ENCODE measurements at places on chromosomes 7 and 10. TPM values are rescaled to one million over a fixed set of nuclear protein-coding genes. Genes with fewer than 3 reads are reported as not detected.

- DNase-seq, result no peak
Observed at GRCh38 chr7:139300390-139300789, 40.7 kb upstream of the FMC1 start.

- DNase-seq, result no peak
Observed at GRCh38 chr7:46549892-46550639, 629.0 kb upstream of the IGFBP3 start.

- no peak for DNase-seq
Observed at GRCh38 chr10:110528224-110528996, 30.7 kb downstream of the DUSP5 start.

The PAX4 gene
- polyA plus RNA-seq, result not detected

The WDR86 gene
- 87.0 TPM for polyA plus RNA-seq

DNA sequence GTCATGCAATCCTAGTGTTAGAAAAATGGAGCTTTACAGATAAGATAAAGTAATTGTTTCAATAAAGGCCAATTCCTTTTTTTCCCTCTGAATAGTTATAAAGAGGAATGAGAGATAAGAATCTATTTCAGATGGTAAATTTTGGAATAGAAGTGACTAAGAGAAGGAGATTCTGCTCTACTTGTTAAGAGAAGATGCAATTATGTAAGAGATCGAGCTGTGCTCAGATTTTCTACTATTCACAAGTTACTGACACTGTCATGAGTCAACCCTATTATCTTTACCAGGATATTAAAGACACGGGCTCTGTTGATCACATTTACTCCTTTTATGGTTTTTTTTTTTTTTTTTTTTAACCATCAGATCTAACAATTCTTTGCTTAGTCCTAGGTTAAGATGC is 511.3 kb downstream of the ARL4A start:
- DNase-seq, result peak; percentile 11

GRCh38 chr10:98608411-98608810 is 161.7 kb upstream of the HPS1 start:
- DNase-seq, result no peak

GRCh38 chr10:111206521-111206920 is 129.7 kb downstream of the ADRA2A start:
- no peak for DNase-seq

The GLUD1 gene
- polyA plus RNA-seq, result 128 TPM

DNA sequence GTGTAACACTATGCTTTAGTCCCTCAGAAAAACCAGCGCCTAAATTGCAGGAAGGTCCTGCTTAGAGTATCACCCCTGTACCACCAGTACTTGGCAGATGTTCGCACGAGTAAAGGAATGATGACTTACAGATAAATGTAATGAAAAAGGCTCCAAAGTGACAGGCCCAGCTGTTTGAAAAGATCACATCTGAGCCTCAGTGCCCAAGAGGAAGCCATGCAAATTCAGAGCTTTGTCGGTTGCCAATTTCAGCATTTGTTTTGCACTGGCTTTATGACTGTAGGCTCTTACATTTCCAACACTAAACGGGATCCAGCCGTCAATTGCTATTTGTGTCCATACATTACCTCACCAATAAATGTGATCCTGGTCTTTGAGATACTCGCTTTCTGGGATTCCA is 60.6 kb upstream of the GAD2 start:
- no peak for DNase-seq

The GLI3 gene
- 29.8 TPM for polyA plus RNA-seq

GRCh38 chr10:24930427-24930826 is 22.0 kb downstream of the PRTFDC1 start:
- DNase-seq, result no peak

- peak; percentile 55 for DNase-seq
Observed at GRCh38 chr10:13990392-13990805, 340.3 kb downstream of the FRMD4A start.

- no peak for DNase-seq
Observed at GRCh38 chr7:125516194-125516593, 586.6 kb upstream of the POT1 start.

GRCh38 chr7:79531905-79532664 is 78.6 kb upstream of the MAGI2 start:
- no peak for DNase-seq

The ADAM8 gene
- 3.7 TPM for polyA plus RNA-seq

DNA sequence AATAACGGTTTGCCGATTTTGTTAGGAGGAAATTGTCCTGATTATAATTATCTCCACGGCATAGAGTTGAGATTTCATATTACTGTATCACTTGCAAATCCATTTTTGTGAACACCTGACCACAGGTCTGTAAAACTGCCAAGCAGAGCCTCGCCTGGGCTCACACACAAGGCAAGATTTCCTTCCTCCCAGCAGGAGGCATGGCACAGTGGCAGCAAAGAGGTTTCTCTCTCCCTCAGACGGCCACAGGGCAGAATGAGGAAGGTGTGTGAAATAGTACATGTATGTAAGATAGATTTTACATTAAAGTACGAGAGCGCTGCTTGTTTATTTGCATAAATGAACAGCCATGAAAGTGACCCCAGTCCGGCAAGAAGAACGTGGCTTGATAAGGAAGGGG is 130.1 kb downstream of the CELF2 start:
- DNase-seq, result no peak

- no peak for DNase-seq
Observed at GRCh38 chr7:128106821-128107220, 75.6 kb upstream of the LRRC4 start.

GRCh38 chr10:24120646-24121045 is 88.3 kb upstream of the KIAA1217 start:
- no peak for DNase-seq

GRCh38 chr10:4588824-4589223 is 237.2 kb upstream of the AKR1E2 start:
- no peak for DNase-seq

DNA sequence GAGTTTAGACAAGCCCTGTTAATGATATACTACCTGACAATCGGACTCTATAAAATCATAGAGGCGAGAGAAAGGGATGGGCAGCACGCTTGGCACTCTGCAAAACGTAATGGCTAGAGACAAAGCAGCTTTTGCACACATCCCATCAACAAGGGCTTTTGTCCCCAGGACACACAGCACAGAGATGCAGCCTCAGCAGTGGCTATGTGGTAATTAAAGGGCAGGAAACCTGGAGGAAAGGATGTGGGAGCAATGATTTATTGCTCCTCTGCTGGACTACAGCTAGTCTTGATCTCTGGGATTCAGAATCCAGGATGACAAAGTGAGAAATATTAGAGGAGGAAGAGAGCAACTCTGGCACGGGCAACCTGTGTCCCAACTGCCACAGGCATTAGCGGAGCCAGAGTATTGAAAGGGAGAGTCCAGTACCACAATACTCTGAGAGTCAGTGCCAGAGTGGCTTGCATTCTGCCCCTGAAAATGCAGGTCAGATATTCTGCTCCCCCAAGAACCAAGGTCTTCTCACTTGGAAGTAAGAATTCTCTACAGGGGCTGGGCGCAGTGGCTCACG is 96.5 kb downstream of the ARMH3 start:
- no peak for DNase-seq

- no peak for DNase-seq
Observed at GRCh38 chr7:10767771-10768170, 205.9 kb upstream of the PHF14 start.

The C10orf88 gene
- 17.4 TPM for polyA plus RNA-seq
